ENCODE measurements at places on chromosomes 12 and 14.

GRCh38 chr12:89368391-89368790, 16.1 kb upstream of the DUSP6 start:
- DNase-seq = no peak

GRCh38 chr12:132543298-132544079, 53.5 kb downstream of the FBRSL1 start:
- no peak for DNase-seq

DNA sequence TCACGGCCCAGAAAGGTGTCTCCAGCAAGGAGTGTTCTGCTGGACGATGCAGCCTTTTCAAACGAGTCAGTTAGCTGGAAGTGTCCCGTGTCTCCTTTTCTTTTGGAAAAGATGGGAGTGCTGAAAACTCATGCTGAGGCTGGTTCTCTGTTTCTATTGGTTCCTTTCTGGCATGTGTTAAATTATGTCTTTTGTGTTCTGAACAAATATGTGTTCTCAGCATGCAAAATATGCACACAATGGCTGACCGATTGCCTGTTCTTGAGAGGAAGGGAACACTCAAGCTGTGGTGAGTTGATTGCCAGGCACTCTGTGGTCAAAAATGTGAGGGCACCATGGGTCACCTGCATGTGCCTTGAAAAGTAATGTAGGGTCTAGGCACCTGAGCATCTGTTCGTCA, 181.3 kb downstream of the CACNA1C start:
- no peak for DNase-seq

GRCh38 chr14:91509878-91510170, 286 bp downstream of the PPP4R3A start:
- DNase-seq = no peak

DNA sequence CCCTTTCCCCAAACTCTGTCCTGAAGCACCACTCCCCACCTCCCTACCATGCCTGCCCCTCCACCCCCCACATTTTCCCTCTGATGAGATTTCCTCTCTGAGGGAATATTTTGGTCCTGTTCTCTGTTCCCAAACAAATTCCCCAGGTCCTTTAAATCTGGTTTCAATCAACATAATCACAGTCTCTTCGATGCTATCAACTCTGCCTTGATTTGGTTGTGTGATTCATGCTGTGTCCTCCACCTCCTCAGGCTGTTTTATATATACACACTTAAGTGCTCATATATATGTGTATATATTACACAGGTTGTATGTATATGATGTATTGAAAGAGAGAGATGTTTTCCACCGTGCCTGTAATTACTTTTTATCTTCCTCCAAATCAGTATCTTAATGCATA, 36.0 kb downstream of the NTF3 start:
- DNase-seq = no peak

GRCh38 chr12:48961331-48961730, 4.0 kb upstream of the ARF3 start:
- no peak for DNase-seq

- peak; percentile 54 for DNase-seq
Observed at GRCh38 chr14:75631453-75631831, 29.2 kb downstream of the ERG28 start.

GRCh38 chr12:126117502-126117901, 1052.3 kb downstream of the AACS start:
- no peak for DNase-seq
